Stimulated activated CD4-positive, alpha-beta T cell treated with anti-CD3 and anti-CD28 coated beads, Interleukin-4, amount 100 ng/mL, for 4 hours (primary cell): ENCODE measurements at places on chromosomes 6 and 20.

- DNase-seq = no peak
Observed at GRCh38 chr6:6764764-6765434, 176.4 kb downstream of the LY86 start.

- no peak for DNase-seq
Observed at GRCh38 chr6:26554447-26554696, 16.2 kb downstream of the HMGN4 start.

DNA sequence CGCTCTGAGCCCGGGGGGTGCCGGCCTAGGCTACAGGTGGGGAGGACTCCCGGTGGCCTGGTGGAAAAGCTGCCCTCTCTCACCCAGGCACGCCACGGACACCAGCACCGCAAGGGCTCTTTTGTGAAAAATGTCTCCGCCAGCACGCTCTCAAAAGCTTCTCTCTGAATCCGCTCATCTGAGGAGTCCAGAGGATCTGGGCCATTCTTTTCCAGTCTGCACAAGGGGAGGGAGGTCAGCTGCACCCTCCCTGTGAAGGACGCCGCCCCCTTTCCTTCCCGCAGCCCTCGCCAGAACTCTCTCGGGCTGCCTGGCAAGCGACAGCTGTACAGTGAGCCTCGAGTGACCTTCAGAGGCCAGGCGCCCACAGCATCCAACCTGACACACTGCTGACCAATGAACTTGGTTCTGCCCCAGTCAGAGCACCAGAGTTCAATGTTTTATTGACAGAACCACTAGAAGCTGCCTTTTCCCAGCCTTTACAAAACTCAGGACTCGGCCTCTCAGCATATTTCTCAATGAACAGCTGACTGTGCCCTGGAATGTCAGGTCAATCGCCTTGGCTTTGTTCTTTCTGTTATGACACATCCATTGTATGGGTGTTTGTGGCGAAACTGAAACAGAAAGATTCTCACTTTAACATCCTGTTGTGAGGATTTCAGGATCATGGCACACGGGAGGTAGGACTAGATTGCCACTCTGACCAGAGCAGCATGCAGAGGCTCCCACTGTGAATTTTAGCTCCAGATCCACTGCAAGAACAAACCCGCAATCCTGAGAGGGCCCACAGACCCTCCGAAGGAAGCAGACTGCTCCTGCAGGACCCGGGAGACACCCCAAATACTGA is 26.7 kb downstream of the SERPINB9 start:
- DNase-seq = no peak

- no peak for DNase-seq
Observed at GRCh38 chr6:44594481-44594880, 207.0 kb downstream of the CDC5L start.

DNA sequence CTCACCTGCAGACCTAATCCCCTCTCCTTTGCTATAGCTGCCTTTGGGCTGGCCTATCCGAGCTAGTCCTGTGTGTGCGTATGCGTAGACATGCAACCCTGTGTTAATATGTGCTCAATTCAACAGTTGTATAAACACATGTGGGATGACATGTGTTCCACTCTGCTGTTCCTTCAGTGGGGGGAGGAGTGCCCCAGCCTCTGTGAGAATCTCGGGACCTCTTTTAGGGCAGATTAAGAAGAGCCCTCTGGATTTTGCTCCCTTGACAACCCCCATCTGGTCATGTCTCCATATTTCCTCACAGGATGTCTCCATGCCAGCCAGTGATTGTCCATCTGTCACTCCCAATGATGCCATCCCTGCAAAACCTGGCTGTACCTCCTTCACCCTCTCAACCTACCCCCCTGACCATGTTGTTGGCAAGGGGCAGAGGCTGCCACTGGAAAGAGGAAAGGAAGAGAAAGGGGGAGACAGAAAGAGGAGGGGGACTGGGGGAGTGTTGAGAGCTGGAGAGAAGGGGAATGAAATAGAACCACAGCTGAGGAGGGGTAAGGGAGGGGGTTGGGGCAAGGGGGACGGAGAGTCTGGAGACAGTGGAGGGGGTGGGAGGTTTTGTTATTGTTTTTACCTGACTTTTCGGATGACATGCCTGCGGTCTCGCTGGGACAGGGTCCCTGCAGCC is 417 bp downstream of the PRRT1 start:
- no peak for DNase-seq

- DNase-seq = no peak
Observed at GRCh38 chr20:48558906-48559305, 268.9 kb downstream of the PREX1 start.

DNA sequence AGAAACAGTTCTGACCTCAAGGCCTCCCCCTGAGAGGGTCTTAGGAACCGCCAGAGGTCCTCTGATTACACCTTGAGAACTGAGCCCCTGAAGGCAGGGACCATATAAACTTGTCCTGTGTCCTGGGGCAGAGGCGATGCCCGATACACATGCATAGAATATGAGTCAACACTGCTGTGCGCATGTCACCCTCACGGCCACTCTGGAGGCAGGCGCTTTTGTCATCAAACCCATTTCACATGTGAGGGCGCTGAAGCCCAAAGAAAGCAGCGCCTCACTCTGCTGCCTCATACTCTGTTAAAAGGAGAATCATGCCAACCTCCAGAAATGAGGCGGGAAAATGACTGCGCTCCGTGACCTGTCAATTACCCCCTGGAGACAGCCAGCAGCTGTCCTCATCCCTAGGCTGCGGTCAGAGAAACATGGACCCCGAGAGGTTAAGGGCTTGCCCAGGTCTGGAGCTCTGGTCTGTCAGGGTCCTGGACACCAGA is 158.3 kb downstream of the GRM4 start:
- DNase-seq = no peak

DNA sequence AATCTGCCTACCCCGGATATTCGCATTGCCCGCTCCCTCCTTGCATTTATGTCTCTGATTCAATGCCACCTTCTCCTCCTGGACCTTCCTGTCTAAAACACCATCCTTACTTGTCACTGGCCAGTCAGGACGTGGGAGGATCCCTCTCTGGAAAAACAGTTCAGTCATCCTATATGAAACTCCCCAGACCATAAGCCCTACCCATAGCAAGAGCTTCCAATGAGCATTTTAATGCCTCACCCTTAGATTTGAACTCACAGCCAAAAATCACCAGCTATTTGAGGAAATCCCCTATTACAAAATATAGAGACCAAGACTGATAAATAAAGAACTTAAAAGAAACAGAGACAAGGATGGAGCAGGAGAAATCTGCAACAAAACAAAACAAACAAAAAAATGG is 86.4 kb downstream of the SHLD1 start:
- no peak for DNase-seq

DNA sequence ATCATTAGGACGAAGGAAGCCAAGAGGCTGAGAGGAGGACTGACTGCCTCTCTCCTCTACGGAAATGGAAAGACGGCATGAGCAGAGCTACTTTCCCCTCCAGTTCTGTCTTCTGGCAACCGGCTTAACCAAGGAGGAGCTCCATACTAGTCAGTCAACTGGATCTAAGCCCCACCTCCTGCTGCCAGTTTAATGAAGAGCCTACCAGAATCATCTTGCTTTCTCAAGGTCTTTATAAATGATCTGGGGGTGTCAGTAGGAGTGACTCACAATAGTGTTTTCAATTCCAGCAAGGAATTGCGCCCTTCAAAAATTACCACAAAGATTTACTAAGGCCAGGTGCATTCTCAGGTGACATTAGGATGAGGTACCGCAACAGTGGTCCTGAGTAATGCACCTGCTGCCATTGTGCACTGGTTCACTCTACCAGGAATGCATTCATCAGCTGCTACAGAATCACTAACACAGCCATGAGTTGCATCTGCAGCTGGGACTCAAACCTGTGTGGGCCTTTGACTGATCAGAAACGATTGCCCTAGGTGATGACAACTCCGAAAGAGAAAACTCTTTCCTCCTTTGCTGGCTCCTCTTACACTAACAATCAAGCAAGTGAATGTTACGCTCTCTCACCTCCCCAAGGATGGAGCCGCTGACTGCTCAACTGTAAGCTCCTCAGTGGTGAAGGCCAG is 2.8 kb downstream of the UQCC2 start:
- DNase-seq = no peak

DNA sequence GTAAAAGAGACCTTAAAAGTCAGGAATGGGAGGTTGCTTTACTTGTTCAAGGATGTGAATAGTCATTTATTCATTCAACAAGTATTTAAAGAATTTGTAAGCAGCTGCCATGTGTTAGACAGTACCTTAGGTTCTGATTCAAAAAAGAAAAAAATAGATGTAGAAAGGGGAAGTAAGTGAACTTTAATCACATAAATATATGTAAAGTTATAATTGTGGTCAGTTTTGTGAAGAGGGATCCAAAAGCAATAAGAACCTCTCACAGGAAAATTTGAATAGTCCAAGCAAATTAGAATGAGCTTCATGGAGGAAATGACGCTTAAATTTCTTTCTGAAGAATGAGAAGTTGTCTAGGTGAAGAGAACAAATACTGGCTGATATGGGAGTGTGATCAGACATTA is 596.1 kb upstream of the CITED2 start:
- DNase-seq = no peak
